ENCODE measurements at places on chromosomes 4 and X.

DNA sequence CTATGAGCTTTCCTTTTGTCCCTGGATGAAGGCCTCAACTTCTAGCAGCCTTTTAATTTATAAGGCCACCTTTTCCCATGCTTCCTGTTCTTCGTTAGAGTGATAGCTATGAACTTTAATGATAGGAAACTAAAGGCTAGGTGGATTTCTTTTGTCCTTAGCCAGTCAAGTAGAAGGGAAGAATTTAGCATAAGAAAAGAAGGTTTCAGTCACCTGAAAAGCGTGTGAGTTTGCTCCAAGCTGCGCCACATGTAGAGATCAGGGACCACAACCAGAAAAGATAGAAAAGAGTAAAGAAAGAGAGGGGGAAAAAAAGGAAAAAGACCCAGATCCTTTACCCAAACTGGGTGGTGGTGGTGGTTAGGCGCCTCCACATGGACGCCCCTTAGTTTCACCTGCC lies 28.6 kb downstream of the LUZP4 start:
- no peak for DNase-seq

GRCh38 chrX:69305333-69306062 lies 140.2 kb upstream of the PJA1 start:
- DNase-seq, result peak; percentile 34

DNA sequence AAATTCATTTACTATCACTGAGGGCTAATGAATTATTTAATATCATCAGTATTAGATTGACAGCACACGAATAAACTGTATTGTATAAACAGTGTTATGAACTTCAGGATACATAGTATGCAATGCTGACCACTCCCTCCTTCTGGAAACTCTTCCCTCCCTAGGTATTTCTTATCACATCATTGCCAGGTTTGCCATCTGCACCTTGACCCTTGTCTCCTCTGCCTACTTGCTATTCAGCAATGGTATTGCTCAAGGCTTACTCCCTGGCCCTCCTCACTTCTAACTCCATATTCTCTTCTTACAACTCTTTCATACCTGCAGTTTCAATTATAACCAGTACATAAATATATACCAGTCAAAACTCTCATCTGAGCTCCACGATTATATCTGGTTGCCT lies 38.9 kb downstream of the ATP8A1 start:
- no peak for DNase-seq

DNA sequence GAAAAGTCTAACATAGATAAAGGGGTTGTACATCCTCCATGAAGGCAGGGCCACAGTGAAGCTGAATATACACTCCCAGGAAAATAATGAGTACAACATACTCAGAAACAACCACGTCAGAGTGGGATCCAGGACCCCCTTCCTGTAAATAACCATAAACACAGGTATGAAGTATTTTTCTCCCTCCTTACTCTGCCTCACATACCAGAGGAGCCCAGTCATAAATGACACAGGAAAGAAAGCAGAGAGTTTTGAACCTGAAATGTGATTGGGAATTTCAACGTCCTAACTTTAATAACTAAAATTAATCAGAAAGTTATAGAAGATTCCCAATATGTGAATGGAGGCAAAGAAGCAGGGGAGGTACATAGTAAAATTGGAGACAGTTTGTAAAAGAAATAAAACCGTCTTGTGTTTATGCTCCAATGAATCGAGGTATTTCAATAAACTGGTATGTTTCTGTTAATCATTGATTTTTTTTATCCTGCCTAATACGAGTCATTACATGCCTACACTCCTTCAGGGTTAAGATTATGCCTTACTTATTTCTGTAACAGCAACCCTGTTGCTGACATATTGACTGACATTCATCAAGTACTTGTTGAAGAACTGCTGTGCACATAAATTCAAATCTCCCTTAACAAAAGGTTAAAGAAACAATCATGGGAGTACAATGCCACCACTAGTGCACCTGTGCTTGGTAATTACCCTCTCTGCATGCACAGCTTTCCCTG lies 431.3 kb downstream of the KCNIP4 start:
- no peak for DNase-seq

DNA sequence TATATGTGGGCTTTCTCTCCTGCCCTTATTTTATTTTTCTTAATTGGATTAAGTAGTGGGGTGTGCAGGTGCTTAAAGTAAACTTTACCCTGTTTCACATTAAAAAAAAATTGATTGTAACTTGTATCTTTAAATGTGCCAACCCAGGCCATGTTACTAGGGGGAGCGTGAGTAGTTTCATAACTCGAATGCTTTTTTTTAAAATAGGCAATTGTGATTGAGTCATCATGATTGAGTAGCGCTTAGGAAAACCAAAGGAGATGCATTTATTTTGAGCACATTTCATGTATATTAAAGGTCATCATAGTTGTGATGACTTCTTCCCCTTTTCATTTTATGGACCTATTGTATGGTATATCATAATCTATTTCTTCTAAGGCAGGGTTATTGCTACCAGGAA lies 32.2 kb downstream of the GPAT3 start:
- DNase-seq, result no peak

DNA sequence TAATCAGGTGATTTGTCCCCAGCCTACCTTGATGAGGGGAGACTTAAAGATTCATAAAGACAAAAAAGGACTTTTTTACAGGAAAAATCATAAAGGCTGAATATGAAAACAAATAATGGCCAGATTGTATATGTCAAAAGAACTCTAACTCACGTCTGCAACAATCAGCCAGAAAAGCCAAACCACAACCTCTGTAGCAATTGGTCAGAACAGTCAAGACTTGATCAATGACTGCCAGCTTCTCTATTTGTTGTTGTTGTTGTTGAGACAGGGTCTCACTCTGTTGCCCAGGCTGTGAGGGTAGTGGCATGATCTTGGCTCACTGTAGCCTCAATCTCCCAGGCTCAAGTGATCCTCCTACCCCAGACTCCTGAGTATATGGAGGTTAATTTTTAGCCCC lies 35.9 kb upstream of the PPA2 start:
- no peak for DNase-seq

- DNase-seq, result no peak
Measured at GRCh38 chr4:72011906-72012305, 19.9 kb upstream of the NPFFR2 start.

DNA sequence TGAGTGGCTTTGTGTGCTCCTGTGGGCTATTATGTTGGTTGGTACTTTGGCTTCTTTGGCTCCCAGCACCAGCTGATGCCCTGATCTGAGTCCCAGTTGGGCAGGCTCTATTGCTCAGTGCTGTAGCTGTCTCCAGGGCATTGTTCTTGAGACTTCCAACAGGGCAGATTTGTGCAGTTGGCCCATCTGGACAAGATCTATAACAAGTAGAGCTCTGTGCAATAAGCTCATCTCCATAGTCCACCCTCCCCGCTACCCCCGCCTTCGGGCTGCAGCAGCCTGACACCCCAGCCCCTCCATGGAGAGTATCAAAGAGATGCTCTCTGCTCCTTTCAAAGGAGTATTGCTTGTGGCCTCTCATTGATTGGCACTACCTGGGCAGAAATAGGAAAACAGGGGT lies 5.8 kb upstream of the TMEM31 start:
- no peak for DNase-seq

GRCh38 chrX:111010111-111010510 lies 85.9 kb upstream of the PAK3 start:
- DNase-seq, result no peak

DNA sequence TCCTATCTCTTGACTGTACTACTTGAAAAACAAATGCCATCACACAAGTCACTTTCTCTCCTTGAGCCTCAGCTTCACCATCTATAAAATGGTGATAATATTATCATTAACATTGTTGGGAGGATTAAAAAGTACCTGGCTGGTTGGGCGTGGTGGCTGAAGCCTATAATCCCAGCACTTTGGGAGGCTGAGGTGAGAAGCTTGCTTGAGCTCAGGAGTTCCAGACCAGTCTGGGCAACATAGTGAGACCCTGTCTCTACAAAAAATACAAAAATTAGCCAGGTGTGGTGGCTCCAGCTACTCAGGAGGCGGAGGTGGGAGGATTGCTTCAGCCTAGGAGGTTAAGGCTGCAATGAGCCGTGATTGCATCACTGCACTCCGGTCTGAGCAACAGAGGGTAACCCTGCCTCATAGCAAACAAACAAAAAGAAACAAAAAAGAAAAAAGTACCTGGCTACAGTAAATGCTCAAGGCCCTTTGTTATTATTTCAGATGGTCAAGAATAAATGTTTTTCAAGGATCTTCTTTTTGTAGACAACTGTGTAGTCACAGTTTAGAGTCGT lies 120.3 kb downstream of the CHRNA9 start:
- DNase-seq, result no peak

DNA sequence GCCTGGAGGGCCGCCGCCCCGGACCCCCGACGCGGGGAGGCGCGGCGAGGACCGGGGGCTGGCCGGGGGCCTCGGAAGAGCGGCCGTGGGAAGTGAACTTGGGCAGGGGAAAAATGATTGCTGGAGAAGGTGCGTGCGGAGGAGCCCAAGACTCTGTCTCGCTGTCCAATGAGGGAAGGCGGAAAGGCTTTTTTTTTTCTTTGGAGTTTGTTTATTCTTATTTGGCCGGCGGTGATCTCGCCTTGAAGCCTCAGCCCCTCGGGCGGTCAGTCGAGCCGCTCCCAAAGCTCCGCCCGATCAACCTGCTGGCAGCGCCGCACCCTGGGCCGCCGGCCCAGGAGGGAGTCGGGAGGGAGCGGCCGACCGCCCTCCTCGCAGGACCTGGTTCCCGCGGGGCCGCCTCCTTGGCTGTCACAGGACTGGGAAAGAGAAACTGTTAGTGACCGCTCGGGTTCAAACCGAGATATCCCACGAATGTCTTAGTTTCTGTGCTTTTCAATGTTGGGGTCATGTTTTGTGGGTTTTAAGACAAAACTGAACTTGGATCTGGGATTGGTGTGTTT lies 2.5 kb downstream of the CPEB2 start:
- peak; percentile 82 for DNase-seq

- peak; percentile 87 for DNase-seq
Measured at GRCh38 chrX:153539171-153539978, 21.9 kb downstream of the ATP2B3 start.

DNA sequence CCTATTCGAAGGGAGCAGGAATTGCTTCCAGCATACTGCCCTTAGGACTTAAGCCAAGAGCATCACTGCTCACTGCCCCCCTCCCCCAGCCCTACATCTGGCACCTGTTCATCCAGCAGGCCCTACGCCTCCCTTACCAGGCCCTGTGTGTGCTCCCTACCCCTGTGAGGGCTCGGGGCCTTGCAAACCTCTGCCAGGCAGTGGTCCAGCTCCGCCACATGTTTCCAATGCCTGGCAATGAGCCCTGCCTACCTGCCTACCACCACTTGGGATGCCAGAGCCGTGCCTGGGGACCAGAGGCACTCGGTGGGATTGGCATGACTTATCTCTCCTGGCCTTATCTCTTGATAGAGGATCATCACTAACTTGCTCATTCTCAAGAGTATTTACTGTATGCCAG lies 27.5 kb upstream of the MTM1 start:
- DNase-seq, result no peak

DNA sequence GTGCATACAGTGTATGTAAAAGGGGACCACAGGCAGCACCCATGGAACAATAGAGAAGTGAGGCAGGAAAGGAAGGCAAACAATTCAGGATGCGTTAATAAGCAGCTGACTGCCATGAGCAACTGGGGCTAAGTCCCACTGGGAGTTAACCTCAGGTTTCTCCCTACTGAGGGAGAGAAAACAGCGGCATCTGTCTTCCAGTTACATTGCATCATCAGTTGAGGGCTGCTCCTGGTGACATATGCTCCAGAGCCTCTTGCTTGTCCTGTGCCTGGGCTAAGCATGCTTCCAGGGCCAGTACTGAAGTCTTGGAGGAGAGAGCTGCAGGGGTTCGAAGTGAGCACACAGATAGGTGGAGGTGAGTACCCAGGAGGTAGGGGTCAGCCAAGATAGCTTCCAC lies 24.3 kb downstream of the RAI2 start:
- no peak for DNase-seq

GRCh38 chr4:142121448-142122350 lies 485.3 kb downstream of the IL15 start:
- no peak for DNase-seq

- DNase-seq, result no peak
Measured at GRCh38 chrX:39519566-39520301, 578.0 kb downstream of the BCOR start.

GRCh38 chr4:128298852-128299251 lies 11.2 kb upstream of the PGRMC2 start:
- no peak for DNase-seq

GRCh38 chrX:46626566-46626965 lies 53.0 kb downstream of the CHST7 start:
- DNase-seq, result no peak

DNA sequence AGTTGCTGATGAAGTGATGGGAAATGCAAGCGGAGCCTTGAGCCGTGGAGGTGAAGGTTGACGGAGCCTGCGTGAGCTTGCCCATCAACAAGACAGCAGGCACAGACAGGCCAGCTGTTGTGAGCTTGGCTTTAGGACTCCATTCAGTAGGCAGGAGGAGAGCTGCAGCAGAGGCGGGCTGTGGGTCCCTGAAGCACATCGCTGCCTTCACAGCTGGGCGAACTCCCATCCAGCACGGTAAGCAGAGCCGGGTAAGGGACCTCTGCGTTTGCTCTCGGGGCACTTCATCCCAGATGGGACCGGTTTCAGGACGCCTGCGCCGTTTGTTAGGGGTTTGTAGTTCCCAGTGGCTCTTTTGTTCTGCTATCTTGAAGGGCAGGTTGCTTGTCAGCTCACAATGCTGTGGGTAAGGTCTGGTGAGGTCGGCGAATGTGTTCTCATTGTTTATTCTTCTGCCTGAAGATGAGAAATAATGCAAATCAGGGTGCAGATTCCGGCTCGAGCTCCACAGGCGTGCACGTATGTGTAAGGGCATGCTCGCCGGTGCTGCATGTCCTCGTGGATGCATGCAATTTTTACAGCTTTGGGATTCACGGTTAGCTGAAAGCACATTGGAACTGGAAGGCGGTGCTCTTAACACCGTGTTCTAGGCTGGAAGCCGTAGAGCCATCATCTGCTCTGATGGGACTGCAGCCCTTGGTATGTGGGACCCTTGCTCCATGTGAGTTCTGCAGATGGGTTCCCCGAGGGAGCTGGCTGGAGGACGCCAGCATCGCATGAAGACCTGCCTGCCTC lies 54.6 kb upstream of the CLDN34 start:
- DNase-seq, result peak; percentile 20

- DNase-seq, result no peak
Measured at GRCh38 chr4:110994781-110995180, 371.9 kb upstream of the PITX2 start.

All from GM03348 (cell line).